Omental fat pad (tissue), 4 donors: ENCODE measurements at places on chromosomes 16 and 17. TPM values are rescaled to one million over a fixed set of nuclear protein-coding genes. Genes with fewer than 3 reads are reported as not detected.

Gene EPN2
- total RNA-seq = 30.4 TPM

Gene CCDC43
- 15.6 TPM for total RNA-seq

Gene ZNF771
- 13.6 TPM for total RNA-seq

Gene SPATA2L
- 25.1 TPM for total RNA-seq

Gene TNFRSF13B
- not detected for total RNA-seq

Gene BIRC5
- 0.84 TPM for total RNA-seq

DNA sequence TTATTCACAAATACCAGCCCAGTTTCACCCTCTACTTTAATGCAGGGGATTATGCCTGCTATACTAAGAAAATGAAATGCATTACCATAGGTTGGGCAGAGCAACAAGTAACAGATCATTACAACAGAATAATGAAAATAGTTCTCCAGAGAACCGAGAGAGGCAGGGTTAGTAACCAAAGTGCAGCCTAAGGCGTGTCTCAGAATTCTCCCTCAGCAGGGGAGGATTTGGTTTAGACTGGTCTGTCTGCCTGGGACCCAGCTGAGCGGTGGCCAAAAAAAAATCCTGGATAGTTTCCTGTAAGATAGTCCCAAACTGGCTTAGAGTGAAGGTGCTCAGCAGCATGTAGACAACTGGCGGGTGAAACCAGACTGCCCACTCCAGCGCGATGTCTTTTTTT is 30.8 kb upstream of the ADCY7 start:
- no peak for DNase-seq

DNA sequence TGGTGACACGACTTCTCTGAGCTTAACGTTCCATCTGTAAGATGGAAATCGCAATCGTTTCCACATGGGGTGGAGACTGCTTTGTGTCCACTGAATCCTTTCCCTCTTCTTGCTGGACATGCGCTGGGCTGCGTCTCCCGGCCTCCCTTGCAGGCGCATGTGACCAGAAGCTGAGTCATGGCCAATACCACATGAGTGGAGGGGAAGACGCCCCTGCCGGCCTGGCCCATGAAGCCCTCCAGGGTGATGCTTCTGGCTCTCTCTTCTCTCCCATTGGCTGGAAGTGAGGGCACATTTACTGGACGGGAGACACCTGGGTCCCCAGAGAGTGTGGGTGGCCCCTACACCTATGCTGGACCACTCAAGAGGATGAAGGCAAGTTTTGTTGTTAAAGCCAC is 71.1 kb downstream of the DYNLRB2 start:
- no peak for DNase-seq

DNA sequence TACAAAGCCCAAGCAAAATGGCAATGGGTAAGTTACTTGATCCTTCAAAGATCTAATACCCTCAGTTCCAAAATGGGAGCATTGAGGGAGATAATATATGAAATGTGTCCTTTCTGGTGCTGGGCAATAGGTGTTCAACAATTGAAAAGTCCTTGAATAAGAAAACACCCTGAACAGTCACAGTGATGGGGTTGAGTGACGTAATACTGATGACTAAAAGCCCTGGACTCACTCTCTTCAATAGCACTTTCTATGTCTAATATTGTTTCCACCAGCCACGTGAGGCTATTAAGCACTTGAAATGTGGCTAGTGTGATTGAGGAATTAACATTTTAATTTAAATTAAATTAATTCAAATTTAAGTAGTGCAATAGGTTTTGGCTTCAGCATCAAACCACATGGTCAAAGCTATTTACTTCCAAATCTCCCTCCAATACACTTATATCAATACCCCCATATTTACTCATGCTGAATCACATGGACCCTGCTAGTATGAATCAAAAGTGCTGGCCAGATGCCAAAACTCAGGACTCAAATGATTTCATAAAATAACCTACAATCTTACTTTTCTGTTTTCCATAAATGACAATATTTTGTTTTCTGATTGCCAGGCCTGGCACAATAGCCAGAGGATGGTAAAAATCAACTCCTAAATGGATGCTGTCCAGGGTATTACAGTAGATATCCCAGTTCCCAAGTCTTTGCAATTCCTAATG is 516.2 kb downstream of the HAPSTR1 start:
- DNase-seq = no peak

DNA sequence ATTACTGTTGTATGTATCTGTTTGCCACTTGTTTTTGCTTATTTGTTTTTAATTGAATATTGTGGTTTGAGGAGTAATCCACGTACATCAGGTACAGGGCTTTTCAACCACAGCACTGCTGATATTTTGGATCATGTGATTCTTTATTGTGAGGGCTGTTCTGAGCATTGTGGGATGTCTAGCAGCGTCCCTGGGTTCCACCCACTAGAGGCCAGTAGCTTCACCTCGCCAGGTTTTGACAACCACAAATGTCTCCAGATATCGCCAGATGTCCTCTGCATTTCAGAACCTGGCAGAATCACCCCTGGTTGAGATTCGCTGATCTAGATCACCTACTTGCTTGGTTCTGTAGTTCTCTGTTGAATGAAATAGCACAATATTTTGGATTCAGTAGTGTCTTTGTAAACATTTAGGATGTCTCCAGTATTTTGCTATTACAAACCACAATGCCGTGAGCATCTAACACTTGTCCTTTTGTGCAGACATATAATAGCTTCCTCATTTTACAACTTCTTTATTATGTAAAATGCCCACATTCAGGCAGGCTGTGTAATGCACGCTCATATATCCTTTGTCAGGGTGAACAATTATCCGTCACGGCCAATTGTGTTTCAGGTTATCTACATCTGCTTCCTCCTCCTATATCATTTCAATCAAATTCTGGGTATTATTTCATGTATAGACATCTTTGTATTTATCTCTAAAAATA is 380.3 kb downstream of the SNX29 start:
- DNase-seq = no peak

- no peak for DNase-seq
Measured at GRCh38 chr16:56918467-56919012, 13.4 kb upstream of the HERPUD1 start.

DNA sequence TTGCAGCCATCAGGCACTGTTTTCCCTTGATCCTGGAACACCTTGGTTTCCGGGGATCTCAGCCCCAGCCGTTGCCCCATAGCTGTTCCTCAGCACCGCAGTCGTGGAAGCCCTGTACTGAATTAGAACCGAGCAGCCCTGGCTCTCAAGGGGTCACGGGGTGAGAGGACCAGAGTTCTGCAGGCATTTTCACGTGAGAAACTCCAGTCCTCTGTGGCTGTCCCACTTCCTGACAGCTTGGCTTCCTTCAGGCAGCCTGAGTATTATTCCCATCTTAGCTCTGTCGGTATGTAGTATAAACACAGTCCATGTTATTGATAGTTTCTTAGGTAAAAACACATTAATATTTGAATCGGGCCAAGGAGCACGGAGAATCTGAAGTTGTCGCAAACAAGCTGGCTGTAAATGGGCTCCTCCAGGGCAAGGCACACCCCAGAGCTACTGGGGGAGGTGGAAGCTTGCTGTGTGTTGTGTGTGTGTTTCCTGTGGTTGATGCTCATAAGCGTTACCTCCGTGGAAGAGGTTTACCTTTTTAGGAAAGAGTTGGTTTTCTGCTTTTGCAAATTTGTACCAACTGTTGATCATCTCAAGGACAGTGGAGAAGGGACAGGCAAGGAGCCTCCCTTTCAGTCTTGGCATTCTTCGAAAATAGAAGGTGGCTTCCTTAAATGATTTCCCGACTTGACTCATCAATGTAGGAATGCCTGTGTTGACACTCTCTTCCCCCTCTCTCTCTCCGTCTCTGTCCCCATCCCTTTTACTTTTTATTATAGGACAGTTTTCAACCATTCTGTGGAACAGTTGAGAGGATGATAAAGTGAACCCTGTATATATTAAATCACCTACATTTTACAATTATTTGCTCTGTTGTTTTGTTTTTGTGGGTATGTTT is 208.9 kb upstream of the CHMP6 start:
- DNase-seq = no peak

DNA sequence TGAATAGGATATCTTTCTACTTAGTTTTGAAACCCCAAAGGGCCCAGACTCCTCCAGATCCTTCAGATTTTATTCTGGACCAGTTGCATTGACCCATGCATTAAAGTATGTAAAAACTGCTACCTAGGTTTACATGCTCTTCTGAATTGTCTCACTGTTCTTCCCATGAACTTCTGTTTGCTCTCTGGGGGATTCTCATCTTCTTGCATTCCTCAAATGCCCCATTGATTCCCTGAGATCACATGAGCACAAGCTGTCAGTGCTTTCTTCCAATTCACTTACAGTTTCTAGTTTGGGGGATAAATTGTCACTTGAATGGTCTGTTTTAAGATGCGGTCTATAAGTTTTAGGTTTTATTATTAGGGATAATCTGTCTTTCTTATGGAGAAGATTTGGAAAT is 188.9 kb upstream of the KIF2B start:
- no peak for DNase-seq

- no peak for DNase-seq
Measured at GRCh38 chr17:74950207-74950606, 14.5 kb downstream of the OTOP3 start.

DNA sequence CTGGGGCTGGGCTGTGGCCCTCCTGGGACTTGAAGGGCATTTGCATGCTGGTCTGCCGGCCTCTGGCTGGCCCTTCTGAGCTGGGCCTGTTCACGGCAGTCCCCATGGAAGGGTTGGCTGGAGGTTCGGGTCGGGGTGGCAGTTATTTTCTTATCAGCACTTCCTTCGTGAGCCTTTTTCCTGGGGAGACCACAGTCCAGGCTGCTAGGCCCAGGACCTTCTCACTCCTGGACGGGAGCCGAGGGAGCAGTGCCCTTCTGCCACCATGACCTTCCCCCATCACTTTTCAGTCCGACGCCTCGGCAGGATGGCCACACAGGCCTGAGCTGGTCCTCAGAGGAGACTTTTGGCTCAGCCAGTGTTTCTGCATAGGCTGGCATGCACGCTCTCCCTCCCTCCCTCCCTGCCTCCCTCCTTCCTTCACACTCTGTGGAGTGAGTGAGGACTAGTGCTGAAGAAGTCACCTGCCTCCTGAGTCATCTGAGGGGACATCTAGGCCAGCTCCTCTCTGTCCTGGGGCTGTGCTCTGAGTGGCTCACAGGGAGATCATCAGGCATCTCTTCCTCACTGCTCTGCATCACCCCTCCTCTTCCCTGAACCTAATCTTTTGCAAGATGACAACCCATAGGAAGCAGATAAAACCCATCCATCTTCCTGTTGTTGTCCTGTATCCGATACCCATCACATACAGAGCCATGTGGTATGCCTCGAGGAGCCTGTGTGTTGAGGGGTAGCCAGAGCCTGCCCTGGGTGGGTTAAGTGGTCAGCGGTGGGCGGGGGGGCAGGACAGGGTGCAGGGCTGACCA is 109.7 kb downstream of the RAP1GAP2 start:
- no peak for DNase-seq

DNA sequence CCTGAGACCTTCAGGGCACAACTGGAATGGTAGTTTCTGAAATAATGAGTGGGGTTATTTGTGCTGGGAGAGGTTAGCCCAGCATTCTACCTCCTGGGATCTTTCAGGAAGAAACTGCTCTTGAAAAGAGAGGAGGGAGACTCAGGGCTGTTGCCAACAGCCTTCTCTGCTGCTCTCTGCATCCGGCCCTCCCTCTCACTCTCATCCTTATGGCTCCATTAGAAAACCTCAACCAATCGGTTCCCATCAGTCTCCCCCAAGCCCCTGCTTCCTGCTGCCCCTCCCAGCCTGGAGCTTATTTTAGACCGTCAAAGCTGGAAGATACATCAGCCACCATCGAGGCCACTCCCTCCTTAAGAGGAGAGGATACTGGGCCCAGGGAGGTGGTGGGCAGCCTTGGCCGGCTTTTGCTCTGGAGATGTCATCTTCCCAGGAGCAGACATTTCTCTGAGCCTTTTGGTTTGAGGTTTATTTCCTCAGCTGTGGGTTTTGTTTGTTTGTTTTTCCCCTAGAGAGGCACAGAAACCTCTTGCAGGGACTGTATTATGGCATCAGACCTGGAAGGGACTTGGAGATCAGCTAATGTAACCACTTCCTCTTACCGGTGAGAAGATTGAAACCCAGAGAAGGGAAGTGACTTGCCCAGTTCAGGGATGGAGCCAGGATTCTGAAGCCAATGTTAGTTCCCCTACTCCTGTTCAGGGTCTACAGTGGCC is 2.7 kb downstream of the MPRIP start:
- no peak for DNase-seq

GRCh38 chr17:78356101-78356713 is 3.7 kb downstream of the SOCS3 start:
- peak; percentile 75 for DNase-seq
